ENCODE measurements at places on chromosomes 11 and 22. TPM values are rescaled to one million over a fixed set of nuclear protein-coding genes. Genes with fewer than 3 reads are reported as not detected.

GRCh38 chr11:126915430-126915829, 85.1 kb downstream of the KIRREL3 start:
- DNase-seq, result no peak

DNA sequence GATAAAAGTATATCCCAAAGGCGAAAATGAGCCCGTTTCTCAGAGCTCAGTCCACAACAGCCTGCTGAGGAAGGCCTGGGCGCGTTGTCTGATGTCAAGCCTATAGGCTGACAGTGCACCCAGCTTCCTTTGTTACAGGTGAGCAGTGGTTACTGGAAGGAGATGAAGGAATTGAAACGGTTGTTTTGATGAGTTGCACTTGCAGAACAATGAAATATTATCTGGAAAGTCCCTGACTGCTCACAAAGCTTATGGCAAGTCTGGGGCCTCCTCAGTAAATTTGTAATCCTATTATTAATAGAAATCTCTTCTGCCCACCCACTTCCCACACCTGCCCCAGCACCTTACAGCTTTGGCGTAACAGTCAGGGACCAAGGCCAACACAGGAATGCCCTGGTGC, 77.8 kb downstream of the C11orf91 start:
- no peak for DNase-seq

GRCh38 chr11:58742981-58743880, 11.5 kb upstream of the GLYAT start:
- no peak for DNase-seq

DNA sequence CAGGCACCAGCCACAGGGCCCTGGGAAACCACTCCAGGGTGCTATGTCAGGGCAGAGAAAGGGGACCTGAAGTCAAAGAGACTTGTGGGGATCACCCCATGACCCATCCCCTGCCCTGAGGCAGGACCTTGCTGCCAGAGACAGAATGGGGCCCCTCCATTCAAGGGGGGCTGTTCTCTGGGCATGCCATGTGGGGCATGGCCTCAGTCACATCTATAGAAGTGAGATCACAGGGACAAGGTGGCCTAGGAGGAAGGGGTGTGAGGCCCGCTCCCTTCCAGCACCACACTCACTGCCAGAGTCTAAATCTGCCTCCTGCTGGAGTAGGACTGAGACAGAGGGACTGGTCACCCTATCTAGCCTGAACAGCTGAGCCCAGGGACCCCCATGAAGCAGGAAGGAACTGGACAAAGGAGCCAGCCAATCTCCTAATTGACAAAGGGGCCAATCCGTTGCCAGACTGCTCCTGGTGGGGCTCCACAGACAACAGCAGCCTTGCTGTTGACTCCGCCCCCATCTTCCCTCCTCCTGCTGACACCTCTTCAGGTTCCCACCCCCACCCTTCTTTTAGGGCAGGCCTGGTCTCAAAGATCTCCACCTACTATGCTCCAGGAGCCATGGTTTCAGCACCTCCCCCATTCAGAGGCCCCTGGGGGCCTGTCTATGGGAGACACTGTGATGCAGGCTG, 26.0 kb downstream of the NEAT1 start:
- DNase-seq, result no peak

GRCh38 chr11:35017528-35018342, 101.3 kb downstream of the PDHX start:
- no peak for DNase-seq

DNA sequence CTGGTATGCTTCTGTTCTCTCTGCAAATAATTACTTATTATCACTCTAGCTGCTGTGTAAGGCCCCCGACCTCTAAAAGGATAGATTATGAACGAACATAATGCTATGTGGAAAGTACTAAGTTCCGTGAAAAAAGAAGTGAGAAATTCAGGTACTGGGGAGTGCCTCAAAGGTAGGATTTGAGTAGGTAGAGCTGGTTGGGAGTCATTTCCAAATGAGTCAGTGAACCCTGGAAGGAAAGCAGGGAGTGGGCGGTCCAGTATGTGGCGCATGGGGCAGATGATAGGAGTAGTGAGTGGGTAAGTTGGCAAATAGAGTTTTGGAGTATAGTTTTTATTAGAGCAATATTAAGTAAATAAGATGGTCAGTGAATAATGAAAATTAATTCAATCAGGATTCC, 2.4 kb downstream of the ZC3H12C start:
- no peak for DNase-seq

- no peak for DNase-seq
Measured at GRCh38 chr22:22216450-22216959, 28.1 kb upstream of the VPREB1 start.

DNA sequence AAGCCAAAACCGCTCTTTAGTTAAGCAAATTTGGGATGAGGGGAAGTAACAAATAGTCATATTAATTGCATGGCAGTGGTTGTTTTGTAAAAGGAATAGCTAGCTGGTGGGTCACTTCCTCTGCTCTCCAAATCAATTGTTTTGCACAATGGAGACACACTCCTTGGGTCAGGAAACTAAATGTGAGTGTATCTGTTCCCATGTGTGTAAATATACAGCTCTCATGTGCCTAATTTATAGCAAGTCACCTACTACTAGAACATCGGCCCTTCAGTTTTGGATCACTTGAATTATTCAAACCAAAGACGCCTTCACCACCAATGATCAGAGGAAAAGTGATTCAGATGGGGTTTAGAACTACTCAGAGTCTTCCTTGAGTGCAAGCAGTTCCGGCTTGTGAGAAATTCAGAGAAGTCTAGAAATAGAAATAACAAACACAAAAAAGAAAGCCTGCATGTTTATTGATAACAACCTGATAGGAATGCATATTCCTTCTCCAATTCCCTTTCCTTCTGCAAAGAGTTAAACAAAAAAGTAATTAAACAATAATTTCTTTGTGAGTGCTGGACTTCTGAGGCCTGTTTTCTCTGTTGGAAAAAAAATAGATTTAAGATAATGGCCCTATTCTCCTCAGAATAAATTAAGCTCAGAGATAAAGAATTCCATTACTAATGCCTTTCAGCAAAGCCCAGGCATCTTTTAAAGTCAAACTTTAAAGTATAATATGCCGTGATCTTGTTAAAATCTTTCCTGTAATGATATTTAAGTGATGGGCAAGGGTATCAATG, 100.4 kb downstream of the KIRREL3 start:
- no peak for DNase-seq

- no peak for DNase-seq
Measured at GRCh38 chr11:1271002-1271401, 38.4 kb downstream of the TOLLIP start.

- DNase-seq, result no peak
Measured at GRCh38 chr22:28978158-28978557, 83.5 kb downstream of the C22orf31 start.

GRCh38 chr11:78860720-78861422, 286.2 kb upstream of the NARS2 start:
- DNase-seq, result peak; percentile 31

NRGN gene
- 5.3 TPM for polyA plus RNA-seq

RBMXL2 gene
- polyA plus RNA-seq, result not detected
